Activated T-cell treated with anti-CD3 and anti-CD28 coated beads for 24 hours (primary cell): ENCODE measurements at places on chromosomes 7 and 10.
A peak's percentile ranks its signal among the peaks of the same experiment; 100 is the strongest.

GRCh38 chr7:105429746-105430612 lies 41.3 kb upstream of the SRPK2 start:
- peak; percentile 30 for DNase-seq

DNA sequence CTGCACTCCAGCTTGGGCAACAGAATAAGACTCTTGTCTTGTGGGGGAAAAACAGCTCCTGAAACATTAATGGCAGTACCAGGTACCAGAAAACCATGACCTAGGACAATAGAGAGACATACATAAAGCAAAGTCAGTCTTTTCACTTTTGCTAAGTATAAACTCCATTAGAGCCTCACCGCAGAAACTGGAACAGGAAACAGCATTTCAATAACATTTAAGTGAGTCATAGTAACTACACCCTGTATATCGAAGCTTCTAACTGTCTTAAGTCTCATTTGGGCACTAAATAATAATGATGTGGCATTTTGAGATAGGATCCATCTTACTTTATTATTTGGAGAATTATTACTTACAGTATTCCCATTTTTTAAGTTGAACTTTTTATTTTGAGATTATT lies 517.8 kb upstream of the CELF2 start:
- DNase-seq = no peak

DNA sequence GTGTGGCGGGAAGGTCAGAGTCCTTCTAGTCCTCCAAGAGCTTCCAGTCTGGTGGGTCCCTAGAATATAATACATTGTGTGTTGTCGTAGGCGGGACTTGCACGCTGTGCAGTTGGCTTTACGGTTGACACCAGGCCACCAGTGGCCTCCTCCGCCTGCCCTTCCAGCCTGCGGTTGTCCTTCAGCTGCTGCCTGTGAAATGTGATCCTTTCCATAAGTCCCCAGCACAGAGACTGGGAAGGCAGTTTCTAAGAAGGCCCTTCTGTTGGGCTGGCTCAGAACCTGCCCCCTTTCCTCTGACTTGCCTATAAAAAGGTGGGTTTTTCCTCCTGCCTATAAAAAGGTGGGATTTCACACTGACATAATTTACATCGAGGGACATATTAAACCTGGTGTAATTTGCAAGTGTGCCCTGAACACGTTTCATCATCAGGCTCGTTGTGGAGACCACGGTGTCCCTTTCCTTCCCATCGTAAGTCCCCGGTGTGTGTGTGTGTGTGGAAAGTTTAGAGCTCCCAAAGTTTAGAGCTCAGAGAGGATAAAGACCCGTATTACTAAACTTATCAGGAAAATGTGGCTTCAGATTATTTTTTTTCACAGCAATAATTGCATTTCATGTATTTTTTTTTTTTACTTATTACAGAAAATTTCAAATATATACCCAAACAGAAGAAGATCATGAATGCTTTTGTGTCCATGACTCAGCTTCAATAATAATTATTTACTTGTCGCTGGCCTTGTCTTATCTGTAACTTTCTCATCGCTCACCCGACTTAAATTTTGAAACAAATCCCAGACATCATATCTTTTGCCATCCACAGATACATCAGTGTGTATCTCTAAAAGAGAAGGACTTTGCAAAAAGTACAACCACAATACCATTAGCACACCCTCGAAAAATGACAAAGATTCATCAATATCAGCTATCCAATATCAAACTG lies 45.1 kb downstream of the CUX1 start:
- DNase-seq = no peak

- DNase-seq = no peak
Observed at GRCh38 chr10:71251319-71251718, 38.9 kb downstream of the UNC5B start.

- no peak for DNase-seq
Observed at GRCh38 chr7:150956395-150957132, 21.6 kb downstream of the KCNH2 start.

- no peak for DNase-seq
Observed at GRCh38 chr10:13352519-13352918, 4.4 kb upstream of the SEPHS1 start.

- no peak for DNase-seq
Observed at GRCh38 chr7:141484907-141485306, 66.3 kb upstream of the AGK start.

- no peak for DNase-seq
Observed at GRCh38 chr10:88253-88652, 39.2 kb upstream of the TUBB8 start.

DNA sequence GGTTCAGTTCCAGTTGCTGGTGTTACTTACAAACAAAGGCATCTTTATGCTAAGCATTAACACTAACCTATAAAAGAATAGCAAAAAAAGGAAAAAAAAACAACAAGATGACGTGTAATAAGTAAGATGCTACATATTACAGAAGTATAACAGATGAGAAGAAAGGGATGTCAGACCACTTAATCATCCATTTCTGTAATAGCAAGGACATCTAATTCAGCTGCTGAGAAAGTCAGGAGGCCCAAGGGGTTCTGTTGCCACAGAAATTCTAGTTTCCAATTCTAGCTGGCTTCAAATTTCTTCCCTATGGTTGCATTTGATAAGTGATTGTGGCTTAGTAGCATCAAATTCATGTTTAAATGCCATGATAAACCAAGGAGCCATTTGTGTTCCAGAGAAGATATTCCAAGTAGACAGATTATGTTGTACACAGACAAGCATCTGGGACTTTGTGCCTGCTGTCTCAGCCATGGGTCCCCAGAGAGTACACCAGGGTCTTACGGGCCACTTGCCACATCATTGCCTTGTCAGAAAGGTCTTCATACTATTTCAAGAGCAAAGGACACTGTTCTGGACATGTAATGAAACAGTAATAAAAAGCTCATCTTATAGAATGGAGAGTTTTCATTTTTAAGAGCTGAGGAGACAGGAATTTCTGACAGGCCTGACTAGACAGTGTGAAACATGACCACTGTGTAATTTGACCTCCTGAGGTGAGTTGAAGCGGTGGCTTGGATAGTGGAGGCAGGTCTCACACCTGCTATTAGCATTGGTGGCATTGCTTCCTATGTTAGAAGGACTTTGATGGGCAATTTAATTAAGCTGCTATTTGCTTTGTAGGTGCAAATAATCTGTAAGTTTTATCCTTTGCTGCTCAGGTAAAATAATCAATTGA lies 4.2 kb upstream of the ASB4 start:
- no peak for DNase-seq

DNA sequence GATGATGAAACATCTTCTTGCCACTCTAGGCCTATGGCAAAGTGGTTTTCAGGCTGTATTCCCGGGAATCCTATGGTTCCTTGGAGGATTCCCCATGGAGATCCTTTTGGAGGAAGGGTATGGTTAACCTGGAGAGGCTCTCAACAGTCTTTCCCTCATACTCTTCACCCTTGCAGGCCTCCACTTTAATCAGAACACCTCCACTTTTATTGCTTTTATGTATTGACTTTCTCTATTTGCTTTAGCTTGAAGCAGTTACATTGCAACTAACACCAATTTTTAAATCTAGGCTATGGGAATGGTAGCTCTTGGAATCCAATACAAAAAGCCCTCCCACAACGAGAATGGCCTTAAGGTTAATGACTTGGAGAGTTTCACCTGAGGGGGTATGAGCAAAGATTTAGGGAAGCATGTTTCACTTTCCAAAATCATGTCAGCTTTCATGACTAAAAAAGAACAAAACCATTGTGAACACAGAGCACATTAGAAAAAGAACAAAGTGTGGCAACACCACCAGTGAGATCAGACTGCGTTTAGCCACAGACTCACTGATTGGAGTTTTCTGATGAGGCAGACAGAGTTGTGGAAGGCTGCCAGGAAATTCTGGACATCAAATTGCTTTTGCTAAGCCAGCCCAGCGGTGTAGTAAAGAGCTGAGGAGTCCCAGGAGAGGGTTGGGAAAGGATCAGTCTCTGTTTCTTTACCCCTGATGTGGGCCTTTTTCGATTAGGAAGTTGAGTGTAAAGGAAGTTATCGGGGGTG lies 130.4 kb upstream of the BMPER start:
- DNase-seq = no peak

DNA sequence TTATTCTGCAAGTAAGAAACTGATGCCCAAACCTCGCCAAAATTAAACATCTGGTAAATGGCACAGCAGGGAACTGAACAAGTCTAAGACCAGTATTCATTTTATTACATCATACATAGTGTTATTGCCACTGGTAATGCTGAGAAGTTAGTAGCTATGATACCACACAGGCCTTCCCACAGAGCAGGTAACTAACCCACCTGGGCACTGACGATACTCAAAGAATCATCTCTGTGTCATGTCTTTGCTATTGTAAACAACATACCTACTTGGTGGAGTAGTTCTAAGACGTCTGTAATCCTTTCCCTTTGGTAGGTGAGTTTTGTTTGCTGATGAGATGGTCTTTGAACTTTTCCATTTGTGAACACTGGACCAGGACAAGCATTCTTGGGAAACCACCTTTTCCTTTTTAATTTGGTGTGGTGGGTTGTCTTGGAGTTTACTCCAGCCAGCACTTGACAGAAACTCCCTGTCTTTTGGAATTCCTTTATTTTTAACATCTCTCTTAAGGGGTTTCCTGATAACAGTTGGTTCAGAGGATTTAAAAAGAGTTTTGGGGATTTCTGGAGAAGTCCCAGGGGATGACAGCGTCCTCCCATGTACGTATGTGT lies 40.9 kb downstream of the PDSS1 start:
- no peak for DNase-seq

DNA sequence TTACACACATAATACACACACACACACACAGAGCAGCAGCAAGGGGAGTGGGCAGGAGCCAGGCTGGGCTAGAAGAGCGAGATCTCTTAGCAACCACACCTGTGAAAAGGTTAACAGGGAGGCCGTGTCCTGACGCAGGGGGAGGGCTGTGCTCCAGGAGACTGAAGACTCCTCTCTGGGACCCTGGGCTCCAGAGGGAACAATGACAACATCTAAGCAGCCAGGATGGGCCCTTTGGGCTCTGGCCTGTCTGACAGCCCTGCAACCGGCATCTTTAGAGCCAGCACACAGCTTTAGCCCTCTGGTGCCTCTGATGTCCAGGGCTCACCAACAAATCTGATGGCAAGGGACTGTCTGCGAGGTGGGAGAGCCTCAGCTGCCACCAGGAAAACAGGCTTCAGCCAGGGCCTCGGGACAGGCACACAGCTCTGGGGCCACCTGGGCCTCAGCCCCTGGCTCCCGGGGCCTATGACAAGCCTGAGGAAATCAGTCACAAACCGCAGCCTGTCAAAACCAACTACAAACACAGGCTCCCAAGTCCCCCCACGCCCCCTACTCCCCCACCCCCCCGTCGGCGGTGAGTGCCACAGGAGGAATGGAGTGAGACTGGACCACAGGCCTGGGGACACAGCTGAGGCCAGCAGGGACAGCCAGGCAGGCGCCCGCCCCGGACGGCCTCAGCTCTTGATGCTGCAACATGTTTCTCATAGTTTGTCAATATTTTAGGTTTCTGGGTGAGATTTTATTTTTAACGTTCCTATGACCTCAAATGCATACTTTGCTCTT lies 102.8 kb downstream of the TNS3 start:
- DNase-seq = no peak

GRCh38 chr7:144474800-144475615 lies 71.5 kb upstream of the NOBOX start:
- no peak for DNase-seq

DNA sequence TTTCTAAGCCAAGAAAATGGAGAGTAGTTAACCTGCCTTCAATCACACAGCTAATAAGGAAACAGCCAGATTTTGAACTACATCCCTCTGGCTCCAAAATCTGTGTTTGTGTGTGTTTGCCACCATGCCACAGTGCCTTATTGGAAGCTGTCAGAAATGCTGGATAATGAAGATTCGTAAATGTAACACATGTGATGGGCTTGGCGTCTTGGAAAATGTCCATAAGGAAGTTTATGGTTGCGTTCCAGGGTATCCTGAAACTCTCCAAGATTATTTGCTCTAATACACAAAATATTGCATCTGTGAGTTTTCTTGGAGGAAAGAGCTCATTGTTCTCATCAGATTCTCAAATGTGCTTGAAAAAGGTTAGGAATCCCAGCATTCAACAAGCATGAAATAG lies 22.7 kb downstream of the MYOF start:
- no peak for DNase-seq

DNA sequence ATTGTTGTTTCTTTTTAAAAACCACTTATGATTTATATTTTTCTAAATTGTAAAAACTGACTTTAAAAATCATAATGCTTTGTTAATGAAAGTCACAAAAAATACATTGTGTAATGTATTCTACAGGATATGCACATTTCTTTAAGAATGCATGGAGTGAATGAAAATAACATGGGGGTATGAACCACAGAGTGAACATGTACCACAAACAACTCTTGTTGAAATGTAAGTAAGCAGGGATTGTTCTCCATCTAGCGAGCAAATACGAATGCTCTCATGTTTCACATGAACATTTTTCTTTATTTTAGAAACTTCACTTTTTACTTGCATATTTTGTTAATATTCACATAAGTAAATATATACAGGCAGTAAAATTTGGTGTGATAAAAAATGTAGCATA lies 35.6 kb upstream of the LAMB4 start:
- no peak for DNase-seq

- DNase-seq = no peak
Observed at GRCh38 chr10:125060026-125060425, 100.3 kb downstream of the CTBP2 start.

DNA sequence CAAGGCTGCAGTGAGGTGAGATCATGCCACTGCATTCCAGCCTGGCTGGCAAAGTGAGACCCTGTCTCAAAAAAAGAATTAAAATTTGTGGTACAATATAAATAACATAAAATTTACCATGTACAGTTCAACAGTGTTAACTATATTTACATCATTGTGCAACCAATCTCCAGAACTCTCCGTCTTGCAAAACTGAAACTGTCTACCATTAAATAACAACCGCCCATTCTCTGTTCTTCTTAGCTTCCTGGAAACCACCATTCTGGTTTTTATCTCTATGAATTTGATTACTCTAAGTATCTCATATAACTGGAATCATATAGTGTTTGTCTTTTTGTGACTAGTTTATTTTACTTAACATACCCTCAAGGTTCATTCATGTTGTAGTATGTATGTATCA lies 167.6 kb downstream of the AUTS2 start:
- DNase-seq = no peak

GRCh38 chr7:4436361-4436895 lies 245.7 kb upstream of the FOXK1 start:
- no peak for DNase-seq

- no peak for DNase-seq
Observed at GRCh38 chr10:133529576-133529946, 2.4 kb downstream of the CYP2E1 start.

- no peak for DNase-seq
Observed at GRCh38 chr7:126937171-126937570, 315.6 kb downstream of the GRM8 start.

GRCh38 chr10:70656489-70656888 lies 15.8 kb upstream of the ADAMTS14 start:
- DNase-seq = peak; percentile 41

GRCh38 chr10:51121861-51122260 lies 47.6 kb downstream of the PRKG1 start:
- no peak for DNase-seq

- no peak for DNase-seq
Observed at GRCh38 chr10:5567477-5567876, 42.7 kb downstream of the CALML3 start.

- DNase-seq = no peak
Observed at GRCh38 chr7:85719981-85720953, 533.4 kb upstream of the SEMA3D start.

- no peak for DNase-seq
Observed at GRCh38 chr10:129471447-129472175, 4.6 kb downstream of the MGMT start.
